ENCODE measurements at places on chromosomes 1 and 21.
A peak's percentile ranks its signal among the peaks of the same experiment; 100 is the strongest.

DNA sequence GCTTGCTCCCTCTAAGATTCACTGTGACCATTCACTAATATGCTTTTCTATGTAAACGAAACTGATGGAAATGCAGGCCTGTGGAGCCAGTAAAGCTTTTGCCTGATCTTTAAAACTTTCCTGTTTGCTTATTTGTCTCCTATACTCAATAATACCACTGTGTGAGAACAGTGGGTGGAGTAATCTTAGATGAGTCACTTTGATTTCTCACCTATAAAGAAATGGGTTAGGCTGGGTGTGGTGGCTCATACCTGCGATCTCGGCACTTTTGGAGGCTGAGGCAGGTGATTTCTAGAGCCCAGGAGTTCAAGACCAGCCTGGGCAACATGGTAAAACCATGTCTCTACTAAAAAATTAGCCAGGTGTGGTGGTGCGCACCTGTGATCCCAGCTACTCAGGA lies 70.8 kb downstream of the RWDD3 start:
- no peak for DNase-seq

DNA sequence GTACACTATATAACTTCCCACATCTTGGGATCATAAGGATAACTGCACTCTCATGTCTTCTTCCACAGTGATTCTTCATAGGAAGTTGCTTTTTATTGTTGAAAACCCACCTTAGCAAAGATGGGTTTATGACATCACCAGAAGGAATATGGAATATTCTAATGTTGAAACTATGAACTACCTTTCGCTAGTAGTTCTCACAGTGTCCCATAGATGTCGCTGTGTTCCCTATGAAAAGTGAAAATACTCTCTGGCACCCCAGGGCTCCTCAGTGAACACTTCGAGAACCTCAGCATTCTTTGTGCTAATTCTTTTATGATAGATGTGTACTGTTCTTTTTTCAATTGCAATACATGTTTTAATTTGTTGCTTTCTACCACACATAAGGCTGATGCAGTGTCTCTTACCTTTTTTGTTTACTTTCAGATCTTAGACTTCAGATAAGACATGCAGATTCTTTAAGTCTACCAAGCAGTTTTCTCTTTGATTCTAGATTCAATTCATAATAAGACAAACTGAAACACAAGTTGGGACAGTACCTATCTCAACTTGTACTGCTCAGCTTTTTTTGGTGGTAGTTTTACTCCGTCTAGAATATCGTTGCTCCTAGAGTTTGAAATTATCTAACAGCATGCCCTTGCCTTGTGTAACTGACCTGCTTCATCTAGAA lies 90.8 kb downstream of the GTF2B start:
- DNase-seq: no peak

GRCh38 chr1:175207971-175208370 lies 15.4 kb upstream of the KIAA0040 start:
- no peak for DNase-seq

DNA sequence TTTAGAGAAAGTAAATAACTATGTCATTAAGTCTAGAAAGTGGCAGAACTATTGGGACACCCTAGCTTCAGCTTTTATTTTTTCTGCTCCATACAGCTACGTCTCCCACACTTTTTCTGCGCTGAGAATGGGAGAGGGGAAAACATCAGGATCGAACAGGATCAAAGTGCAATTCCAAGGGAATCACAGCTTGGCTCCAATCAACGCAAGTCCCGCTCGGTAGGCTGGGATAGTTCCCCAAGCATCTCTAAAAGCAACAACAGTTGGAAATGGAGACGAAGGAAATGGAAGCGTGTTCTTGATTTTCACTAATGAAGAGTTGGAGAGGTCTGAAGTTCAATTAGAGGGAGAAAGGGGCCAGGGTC lies 536 bp downstream of the HMGCL start:
- peak; percentile 20 for DNase-seq
